ENCODE measurements at places on chromosomes 4 and X.

GRCh38 chr4:150328496-150328895 lies 250.3 kb downstream of the DCLK2 start:
- DNase-seq, result no peak

DNA sequence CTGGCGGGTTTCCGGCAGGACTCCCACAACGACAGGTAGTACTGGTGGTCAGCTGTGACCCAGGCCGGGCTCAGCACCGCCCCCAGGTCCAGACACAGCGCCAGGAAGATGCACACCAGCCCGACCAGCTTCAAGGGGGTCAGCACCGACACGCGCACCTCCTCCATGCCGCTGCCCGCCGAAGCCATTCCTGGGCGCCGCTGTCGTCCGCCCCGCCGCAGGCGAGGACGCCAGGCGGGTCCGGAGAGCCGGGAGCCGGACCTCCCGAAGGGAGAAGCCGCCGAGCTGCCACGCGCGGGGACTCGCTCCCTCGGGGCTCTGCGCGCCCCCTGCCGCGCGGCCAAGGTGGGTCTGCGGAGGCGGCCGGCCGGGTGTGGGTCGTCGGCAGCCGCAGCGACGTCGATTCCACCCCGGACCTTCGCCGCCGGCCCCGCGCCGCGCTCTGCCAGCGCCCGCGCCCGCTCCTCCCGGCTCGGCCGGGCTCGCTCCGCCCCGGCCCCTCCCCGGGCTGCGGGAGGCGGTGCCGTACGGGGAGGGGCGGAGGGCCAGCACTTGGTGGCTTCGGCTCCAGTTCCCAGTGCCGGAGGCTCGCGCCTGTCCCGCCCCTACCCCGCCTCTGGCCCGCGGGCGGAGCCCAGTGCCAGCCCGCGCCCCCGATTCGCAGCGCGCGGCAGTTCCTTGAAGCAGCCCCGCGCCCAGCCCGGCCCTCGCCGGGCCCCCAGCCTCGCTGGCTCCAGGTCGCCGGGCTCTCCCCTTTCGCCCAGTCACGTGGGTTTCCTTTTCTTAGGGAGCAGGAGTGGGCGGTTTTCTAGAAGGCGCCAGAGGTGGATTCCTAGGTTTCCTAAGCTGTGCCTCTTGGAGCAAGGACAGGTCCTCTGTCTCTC lies at the start of gene TMEM47:
TMEM47 (minus strand) TSS at position 444 of the 884 bp plus-strand sequence; CDS start at position 188, 256 bp downstream.
- no peak for DNase-seq

- no peak for DNase-seq
These were observed 43.0 kb downstream of the C4orf33 start for GRCh38 chr4:129138810-129139496.

- no peak for DNase-seq
These were observed 2.3 kb upstream of the MSL3 start for GRCh38 chrX:11755724-11756123.

DNA sequence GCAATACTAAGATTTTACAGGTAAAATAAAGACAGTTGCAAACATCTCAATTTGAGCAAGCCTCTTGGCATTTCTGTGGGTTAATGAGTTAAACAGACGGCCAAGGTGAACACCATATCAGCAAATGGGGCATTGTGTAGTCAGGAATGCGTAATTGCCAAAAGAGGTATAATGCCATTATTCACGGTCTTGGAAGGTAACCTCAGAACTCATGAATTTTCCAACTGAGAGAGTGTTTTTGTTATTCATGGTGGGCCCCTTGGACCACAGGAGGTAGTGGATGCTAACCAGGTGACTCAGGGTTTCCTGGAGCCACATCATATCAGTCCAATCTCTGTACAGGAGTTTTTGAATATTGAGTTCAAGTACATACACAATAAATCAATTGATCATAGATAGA lies 368.0 kb upstream of the TECRL start:
- no peak for DNase-seq

- no peak for DNase-seq
These were observed 10.8 kb downstream of the TMEM187 start for GRCh38 chrX:153983321-153983801.

DNA sequence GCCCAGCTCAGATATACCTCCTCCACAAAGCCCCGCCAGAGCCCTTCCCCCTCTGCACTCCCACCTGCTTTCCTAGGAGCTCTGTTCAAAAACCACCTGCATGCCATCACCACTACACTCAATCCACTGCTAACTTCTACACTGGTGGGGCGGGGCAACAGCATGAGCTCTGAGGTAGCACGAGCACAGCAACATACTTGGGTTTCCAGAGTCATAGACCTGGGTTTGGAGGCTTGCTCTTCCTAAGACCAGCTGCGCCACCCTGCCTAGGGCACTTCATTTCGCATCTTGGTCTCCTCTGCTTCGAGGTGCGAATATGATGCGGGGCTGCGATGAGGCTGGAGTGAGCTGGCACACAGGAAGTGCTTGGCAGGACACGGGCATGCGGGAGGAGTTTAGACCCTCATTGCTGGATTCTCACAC lies 3.6 kb downstream of the SASH3 start:
- no peak for DNase-seq

- no peak for DNase-seq
These were observed 449.8 kb upstream of the SMIM31 start for GRCh38 chr4:164304101-164304639.
